ENCODE measurements at places on chromosomes 4 and X.

DNA sequence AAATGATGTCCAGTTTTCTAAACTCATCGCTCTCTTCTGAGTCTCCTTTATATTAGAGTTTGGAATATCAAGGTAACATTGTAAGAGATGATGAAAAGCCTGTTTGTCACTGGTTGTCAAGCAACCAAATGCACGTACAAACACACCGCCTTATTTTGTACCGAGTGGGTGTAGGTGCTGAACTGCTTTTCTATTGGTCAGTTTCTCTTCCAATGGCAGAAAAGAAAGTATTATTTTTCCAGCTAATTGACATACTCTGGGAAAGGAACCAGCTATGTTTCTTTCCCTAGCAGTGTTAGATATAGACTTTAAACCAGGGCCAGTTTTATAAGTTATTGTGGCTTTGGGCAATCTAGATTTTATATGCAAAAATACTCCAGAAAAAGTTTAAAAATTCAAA lies 6.6 kb upstream of the PPM1K start:
- no peak for DNase-seq

GRCh38 chr4:52249581-52249980 lies 198.5 kb downstream of the SPATA18 start:
- no peak for DNase-seq

GRCh38 chrX:2388669-2389068 lies 112.1 kb downstream of the DHRSX start:
- DNase-seq: no peak

DNA sequence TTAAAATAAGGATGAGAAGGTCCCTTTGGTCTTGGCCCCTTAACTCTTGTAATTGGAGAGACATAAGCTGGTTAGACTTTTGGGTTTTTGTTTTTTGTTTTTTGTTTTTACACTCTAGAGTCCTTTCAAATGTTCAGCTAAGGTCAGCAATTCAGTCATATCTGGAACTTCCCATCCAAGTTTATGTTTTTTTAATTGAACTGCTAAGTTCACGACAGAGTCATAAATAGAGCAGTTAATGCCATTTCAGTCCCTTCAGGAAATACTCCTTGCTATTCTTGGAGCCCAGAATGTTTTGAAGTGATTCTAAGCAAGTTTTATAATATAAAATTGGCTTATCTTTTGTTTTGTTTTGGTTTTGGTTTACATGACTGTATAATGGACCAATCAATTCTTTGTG lies 329.4 kb upstream of the PABPC4L start:
- no peak for DNase-seq

DNA sequence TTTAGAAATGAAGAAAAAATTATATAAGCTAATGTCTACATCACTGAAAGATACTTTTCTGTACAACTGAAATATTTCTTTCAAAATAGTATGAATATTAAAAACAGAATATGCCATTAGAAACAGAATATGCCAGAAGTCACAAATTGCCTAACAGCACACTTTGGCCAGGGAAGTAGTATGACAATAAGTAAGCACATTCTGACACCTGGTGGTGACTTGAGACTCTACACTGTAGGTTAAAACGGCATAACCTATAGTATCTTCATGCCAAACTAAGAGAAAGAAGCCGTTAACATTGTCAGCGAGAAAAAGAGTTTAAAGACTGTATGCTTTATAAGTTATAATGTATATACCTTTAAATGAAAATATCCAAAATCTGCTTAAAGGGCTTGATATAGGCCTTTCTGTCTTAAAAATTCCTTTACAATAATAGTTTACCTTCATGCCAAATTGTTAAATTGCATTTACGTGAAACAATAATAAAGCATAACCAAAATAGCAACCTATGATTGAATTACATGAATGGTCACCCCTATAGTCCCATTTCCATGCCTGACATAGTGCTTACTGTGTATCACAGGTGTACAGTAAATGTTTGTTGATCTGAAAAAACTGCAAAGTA lies 32.8 kb downstream of the FAM13A start:
- DNase-seq: peak; percentile 77

DNA sequence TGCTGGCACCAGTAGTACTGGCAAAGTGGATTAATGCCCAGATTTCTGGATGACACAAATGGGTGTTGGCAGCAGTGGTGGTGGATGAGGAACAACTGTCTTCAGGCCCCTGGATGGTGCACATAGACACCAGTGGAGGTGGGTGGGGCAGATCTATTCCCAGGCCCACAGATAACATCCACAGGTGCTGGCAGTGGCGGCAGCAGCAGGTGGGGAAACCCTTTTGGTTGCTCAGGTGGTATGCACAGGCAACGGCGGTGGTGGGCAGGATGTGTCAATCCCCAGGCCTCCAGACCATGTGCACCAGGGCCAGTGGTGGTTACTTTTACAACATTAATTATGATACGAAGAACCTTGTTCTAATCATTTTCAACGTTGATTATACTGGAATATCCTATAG lies 48.9 kb upstream of the FAT4 start:
- DNase-seq: no peak

DNA sequence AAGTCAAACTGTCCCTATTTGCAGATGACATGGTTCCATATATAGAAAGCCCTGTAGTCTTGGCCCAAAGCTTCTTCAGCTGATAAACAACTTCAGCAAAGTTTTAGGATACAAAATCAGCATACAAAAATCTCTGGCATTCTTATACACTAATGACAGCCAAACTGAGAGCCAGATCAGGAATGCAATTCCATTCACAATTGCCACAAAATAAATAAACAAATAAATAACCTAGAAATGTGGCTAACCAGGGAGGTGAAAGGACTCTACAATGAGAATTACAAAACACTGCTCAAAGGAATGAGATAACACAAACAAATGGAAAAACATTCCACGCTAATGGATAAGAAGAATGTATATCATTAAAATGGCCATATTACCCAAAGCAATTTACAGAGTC lies 52.9 kb upstream of the CXCL8 start:
- DNase-seq: no peak

GRCh38 chr4:176778491-176778890 lies 14.2 kb downstream of the VEGFC start:
- no peak for DNase-seq

GRCh38 chr4:69156913-69157312 lies 57.6 kb downstream of the UGT2B11 start:
- DNase-seq: peak; percentile 9

GRCh38 chrX:70262952-70263567 lies 3.1 kb upstream of the P2RY4 start:
- peak; percentile 23 for DNase-seq

GRCh38 chr4:70589785-70590184 lies 2.3 kb upstream of the AMBN start:
- DNase-seq: no peak

- DNase-seq: peak; percentile 55
Observed at GRCh38 chr4:3041192-3042142, 32.9 kb downstream of the HTT-AS start.

GRCh38 chr4:167032871-167033270 lies 201.4 kb downstream of the SPOCK3 start:
- DNase-seq: no peak

DNA sequence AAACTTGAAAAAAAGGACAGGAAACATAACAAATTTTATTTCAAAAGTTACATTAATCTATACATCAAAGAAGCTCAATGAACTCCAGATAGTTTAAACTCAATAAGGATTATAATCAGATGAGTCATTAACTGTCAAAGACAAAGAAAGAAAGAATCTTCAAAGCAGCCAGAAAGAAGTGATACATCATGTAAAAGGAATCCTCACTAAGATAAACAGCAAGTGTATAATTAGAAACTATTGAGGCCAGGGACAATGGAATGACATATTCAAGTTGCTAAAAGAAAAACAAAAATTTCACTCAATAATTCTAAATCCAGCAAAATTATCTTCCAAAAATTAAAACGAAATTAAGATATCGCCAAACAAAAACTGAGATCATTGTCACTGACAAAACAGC lies 161.6 kb upstream of the NWD2 start:
- no peak for DNase-seq

DNA sequence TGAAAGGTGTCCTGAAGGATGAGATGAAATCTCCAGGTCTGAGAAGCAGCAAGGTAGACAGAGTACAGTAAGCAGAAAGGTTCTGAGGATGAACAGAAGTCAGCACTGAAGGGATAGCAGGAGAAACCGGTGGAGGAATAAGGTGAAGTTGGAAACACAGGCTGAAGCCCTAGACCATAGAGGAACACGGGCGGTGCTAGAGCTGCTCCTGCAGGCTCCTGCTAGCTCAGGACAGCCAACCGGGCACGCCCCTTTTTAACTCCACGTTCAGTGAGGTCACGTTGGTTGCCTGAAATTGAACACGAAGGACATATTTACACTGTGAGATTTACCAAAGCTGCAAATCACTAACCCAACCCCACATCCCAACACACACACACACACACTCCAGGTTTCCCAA lies 1886.4 kb upstream of the AGA start:
- no peak for DNase-seq

DNA sequence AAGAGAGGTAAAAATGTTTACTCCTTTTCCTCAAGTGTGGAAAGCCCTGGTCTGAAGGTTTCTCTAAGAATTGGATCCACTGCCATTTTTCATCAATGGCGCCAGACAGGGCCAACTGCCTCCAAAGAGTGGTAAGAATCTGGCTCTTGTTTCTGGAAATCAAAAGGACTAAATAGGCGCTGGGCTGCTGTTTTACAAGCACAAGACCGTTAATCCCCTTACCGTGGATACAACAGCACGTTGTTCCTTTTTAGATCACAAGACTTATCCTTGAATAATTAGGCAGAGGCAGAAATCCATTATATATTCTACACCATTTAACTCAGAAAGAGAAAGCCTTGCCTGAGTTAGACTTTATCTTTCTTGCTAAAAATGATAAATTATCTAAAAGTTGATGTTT lies 10.6 kb downstream of the CLTRN start:
- DNase-seq: no peak

GRCh38 chr4:5166377-5166776 lies 115.1 kb downstream of the STK32B start:
- DNase-seq: no peak

DNA sequence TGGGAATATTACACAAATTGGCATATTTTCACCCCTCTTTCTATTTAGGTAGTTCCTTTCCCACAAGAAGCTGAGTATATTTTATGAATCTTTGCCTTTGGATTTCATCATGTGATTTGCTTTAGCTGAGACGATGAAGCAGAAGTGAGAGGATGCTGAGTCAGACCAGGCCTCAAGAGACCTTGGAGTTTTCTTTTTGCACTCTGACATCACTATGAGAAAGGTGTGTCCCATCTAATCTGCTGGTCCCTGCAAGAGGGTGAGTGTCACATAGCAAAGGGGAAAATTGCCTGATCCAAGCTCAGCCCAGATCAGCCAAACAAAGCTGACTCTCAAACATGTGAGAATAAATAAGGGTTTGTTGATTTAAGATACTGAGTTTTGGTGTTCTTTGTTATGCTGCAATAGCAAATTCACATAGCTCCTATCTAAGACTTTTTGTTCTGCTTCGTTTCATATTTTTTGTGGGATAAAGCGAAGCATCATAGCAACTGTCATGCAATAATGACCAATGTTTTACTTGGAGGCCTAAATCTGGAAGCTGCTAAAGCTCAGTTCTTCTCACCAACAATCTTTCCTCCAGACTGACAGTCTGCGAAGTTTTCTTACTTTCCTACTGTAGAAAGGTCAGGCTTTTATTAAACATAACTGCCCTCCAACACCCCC lies 176.9 kb downstream of the PDHA2 start:
- DNase-seq: no peak

DNA sequence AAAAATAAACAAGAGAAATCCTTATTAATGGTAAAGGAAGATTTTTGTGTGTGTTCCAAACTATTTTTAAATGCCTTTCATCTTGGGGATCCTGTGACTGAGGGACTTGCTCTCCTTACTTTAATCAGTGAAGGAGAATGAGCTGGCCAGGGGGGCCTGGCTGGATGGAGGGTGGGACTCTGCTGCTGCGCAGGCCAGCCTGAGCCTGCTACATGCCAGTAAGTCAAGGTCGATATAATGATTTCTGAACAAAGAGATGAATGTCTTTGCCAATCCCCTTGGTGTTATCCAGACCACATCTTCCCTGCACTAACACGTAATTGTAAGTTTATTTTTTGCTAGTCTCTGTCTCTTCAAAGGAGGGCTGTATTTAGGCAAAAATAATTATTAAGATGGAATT lies 1679.2 kb upstream of the TENM3 start:
- no peak for DNase-seq

DNA sequence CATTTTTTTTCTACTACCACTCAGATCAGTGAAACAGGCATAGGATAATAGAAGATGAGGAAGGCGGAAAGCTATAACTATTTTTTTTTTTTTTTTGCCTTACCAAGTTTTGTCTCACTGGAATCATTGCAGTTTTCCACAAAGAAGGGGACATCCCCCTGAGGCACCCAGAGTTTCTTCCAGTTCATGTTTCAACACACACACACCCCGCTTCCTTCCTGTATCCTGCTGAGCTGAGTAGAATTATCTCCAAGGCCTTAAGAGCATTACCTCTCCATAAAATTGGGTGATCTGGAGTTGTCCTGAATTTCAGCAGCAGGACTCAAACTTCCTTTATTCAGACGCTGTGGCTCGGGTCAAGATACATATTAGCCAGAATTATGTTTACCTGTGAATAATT lies 111.9 kb downstream of the PALLD start:
- no peak for DNase-seq

DNA sequence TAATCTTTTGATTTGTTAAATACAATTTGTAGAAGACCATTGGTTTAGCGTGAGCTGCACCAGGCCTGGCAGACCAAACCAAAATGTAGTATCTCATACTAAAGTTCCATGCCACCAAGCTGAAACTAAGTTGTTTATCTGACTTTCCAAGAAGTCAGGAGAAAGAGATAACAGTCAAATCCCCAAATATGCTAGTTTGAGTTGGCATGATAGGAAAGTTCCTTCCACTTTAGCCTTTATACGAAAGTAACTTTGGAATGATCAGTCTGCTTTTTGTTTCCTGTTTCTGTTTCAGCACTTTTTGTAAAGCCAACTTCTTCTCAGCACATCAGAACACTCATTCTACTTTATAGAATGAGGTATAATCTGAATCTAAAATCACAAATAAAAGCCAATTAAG lies 449.2 kb downstream of the GRXCR1 start:
- no peak for DNase-seq

GRCh38 chr4:47694322-47694721 lies 143.5 kb downstream of the CORIN start:
- no peak for DNase-seq

GRCh38 chrX:48616576-48616975 lies 19.3 kb downstream of the WDR13 start:
- no peak for DNase-seq

- DNase-seq: no peak
Observed at GRCh38 chrX:67563469-67564448, 19.9 kb downstream of the AR start.

- DNase-seq: no peak
Observed at GRCh38 chr4:14047840-14048239, 420.3 kb upstream of the BOD1L1 start.

- no peak for DNase-seq
Observed at GRCh38 chr4:181416966-181417365, 826.2 kb upstream of the TENM3 start.

GRCh38 chr4:14701896-14702295 lies 300.4 kb upstream of the CPEB2 start:
- DNase-seq: no peak

GRCh38 chr4:39937683-39938268 lies 39.9 kb downstream of the PDS5A start:
- DNase-seq: no peak
